ENCODE measurements at places on chromosomes 12 and 14. TPM values are rescaled to one million over a fixed set of nuclear protein-coding genes. Genes with fewer than 3 reads are reported as not detected.

DNA sequence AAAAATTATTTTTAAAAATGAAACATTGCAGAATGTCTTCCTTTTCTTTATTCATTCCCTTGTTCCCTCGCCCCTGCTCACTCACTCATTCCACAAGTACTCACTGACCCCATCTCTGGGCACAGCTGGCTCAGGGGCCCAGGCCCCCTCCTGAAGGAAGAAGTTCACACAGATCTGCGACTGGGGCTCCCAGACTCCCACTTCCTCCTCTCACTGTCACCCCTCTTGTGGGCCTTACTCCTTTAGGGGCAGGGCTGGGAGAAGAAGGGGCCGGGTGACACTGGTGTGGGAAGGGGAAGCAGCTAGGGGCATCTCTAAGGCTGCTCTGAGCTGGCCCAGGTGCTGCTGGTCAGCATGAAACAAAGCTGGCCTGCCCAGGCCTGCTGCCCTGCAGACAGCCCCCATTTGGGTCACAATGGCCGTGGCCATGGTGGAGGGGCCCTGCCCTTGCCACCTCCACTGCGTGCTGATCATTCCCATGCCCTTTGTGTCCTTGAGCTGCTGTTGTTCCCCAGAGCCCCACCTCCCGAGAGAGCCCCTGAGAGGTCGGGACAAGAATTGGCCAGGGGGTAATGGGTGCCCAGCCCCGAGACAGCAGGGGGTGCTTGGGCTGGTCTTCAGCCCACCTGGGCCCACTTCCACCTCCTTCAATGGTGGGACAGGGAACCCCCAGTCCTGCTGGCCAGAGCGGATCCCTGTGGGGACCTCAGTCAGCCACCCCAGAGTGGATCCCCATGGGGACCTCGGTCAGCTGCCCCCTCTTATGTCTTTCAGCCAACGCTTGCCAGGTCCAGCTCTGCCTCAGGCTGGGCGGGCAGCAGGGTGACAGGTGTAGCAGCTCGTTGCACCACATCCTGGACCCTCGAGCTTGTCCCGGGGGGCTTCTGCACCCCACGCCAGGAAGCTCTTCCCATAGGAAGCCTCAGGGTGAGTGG is 212.4 kb upstream of the C14orf180 start:
- no peak for DNase-seq

DNA sequence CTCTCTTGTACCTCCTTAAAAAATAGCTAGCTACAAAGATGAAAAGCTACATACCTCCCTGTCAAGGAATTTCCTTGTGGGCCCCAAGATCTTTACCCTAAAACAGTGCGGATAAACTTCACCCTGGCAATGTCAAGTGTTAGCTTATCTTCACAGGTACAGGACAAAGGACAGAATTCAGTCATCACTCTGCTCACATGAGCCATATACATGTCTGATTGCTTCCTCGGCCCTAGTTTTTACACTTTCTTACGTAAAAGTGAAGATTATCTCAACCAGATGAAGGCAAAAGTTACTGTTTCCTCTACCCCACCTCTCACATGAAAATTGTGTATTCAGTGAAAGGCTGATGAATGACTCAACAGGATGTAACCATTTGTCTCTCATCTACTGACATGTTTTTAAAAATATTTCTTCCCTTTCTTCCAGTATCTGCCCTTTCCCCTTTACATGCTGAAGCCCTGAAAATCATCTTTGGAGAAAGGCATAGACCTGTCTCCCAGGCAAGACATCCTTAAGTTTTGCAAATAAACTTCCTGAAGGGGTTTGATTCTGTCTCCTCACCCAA is 890.1 kb downstream of the GALC start:
- DNase-seq: peak; percentile 41

GRCh38 chr12:25502118-25502517 is 51.0 kb downstream of the LMNTD1 start:
- DNase-seq: no peak

DNA sequence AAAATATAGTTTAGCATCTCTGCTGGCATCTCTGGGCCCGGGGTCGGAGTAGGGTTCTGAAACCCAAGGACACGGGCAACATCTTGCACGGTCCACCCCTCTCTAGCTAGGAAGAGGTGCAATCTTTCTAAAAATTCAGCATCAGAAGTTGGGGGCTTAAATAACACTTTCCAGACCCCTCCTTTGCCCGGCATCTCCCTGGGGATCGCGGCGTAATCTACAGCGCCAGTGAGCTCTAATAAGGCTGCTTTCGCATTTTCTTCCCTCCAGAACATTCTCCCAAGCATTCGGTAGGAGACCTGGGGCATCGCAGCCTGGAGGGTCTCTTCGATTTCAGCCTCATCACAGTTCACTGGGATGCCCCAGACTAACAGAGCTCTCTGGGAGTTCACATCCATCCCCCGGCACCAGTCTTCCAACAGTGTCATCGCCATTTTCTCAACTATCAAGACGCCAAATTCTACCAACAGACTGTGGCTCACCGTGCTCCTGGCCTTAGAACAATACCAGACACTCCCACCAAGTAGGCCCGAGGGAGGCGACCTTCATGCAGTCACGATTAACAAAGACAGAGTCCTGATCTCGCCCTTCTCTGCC is 880 bp downstream of the PNMA1 start:
- peak; percentile 38 for DNase-seq

DNA sequence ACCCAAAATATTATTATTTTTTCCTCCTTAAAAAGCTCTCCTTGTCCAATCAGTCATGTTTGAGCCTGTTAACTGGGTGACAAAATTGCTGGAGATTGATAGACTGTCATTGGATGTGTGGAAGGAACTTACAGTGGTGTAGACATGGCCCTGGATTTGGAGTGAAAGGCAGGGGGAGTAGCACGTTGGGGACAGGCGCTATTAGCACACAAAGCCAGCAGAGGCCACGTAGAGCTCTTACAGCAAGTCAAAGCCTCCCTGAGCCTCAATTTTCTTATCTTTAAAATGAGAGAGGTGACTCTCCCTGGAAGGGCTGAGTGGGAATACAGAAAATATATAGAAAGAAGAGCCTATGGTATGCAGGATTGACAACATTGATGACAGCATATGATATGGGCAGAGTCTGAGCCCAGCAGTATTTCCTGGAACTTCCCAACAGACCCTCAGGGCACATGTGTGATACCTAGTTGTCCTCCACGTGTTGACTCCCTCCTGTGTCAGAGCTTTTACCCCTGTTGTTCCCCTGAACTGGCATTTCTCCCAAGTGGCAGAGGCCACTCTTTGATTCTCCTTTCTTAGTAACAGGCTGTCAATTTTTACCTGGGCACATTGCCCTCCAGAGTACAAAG is 504.9 kb downstream of the VRK1 start:
- no peak for DNase-seq

- no peak for DNase-seq
Measured at GRCh38 chr14:60327447-60328331, 78.7 kb downstream of the PPM1A start.

DNA sequence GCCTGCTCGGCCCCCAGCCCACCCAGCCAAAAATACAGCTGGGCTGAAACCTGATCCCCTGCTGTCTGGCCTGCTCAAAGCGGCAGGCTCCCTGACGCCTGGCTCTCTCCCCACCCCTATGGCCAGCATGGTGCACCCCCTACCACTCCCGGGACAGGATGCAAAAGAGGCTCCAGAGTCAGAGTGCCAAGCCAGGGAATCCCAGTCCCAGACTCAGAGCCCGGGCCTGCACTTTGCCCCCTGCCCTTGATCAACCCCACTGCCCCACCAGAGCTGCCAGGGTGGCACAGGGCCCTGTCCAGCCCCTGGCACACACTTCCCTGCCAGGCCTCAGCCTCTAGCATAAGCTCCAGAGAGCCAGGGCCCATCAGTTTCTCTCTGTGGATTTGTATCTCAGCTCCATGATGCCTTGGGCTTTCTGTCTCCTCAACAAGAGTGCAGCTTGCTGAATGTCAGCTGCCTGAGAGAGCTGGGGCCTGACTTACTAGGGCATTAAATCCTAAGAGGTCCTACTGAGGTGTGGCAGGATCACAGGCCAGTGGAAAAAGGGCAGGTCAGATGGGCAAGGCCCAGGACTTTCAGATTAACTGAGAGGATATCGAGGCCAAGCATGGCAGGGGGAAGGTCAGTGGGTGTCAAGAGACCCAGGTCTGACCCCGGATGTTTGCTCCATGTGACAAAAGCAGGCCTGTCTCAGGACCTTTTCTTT is 13.9 kb downstream of the ACVRL1 start:
- DNase-seq: no peak

DNA sequence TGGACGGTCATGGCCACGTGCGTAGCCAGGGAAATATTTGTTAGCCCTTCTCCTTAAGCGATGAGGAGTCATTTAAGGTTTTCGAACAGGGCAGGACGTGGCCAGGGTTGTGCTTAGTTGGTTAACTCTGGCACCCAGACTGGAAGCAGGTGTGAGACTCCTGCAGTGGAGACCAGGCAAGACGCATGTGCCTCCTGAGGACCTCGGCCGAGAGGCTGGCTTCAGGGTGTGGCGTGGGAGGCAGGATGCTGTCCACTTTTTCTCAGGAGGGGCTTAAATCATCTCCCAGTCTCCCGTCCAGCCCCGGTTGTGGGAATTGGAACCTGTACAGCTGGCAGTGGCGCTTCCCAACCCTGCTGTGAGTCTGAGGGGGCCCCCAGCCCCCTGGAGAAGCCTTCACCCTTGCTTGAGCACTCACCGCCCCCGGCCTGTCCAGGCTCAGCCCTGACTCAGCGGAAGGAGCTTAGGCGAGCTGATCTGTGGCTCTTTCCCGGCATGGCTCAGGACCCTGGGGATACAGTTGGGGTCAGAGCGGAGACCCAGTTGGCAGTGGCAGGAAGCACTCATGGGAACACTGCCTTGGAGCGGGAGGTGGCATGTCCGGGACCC is 46.3 kb upstream of the TSPAN9 start:
- no peak for DNase-seq

GRCh38 chr14:23047034-23047634 is 5.1 kb downstream of the PSMB11 start:
- DNase-seq: no peak

GRCh38 chr14:23589606-23590005 is 11.0 kb upstream of the JPH4 start:
- no peak for DNase-seq

DNA sequence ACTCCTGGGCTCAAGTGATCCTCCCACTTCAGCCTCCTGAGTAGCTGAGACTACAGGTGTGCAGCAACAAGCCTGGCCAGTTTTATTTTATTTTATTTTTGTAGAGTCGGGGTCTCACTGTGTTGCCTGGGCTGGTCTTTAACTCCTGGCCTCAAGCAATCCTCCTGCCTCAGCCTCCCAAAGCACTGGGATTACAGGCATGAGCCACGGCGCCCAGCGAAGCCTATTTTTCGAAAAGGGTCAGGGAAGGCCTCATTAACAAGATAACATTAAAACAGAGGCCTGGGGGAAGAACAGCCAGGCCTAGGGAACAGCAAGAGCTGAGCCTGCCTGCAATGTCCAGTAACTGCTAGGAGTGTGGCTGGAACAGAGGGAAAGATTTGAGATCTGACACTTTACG is 36.1 kb upstream of the VRK1 start:
- DNase-seq: no peak

- DNase-seq: no peak
Measured at GRCh38 chr14:50355692-50356091, 41.0 kb downstream of the CDKL1 start.

- DNase-seq: no peak
Measured at GRCh38 chr12:19276767-19277166, 147.2 kb downstream of the PLEKHA5 start.

DNA sequence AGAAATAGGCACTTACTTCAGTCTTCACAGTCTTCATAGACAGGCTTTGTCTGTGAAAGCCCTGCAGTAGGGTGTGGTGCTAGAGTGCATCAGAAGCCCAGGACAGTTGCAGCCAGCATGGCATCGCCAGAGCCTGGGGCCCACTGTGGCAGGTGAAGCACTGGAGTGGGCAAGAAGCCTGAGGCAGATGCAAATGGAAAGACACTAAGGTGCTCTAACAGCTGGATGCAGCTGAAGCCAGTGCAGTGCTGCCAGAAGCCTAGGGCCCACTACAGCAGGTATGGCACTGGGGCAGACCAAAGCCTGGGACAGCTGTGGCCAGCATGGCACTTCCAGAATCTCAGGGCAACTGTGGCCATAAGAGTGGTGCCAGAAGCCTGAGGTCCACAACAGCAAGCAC is 358.6 kb downstream of the SYT1 start:
- no peak for DNase-seq

GRCh38 chr12:20585913-20586312 is 109.2 kb upstream of the SLCO1C1 start:
- DNase-seq: no peak

- no peak for DNase-seq
Measured at GRCh38 chr12:46269429-46270241, 792 bp upstream of the SLC38A1 start.

- DNase-seq: peak; percentile 13
Measured at GRCh38 chr14:75068294-75069120, 934 bp upstream of the ZC2HC1C start.

GRCh38 chr14:94020267-94020666 is 5.9 kb upstream of the OTUB2 start:
- DNase-seq: no peak

- DNase-seq: peak; percentile 6
Measured at GRCh38 chr12:99386907-99387306, 260.6 kb upstream of the GARIN6 start.

- DNase-seq: peak; percentile 27
Measured at GRCh38 chr14:21039585-21040369, 2.4 kb upstream of the RNASE7 start.

GRCh38 chr12:112901271-112901670 is 5.5 kb upstream of the OAS1 start:
- no peak for DNase-seq

- no peak for DNase-seq
Measured at GRCh38 chr12:127411166-127411915, 855.6 kb upstream of the TMEM132C start.

Gene CFAP251
- total RNA-seq: 3.8 TPM

Gene DIO2
- 40.5 TPM for total RNA-seq

Gene SCN8A
- 2.4 TPM for total RNA-seq

Gene LRRC10
- not detected for total RNA-seq

Gene DEGS2
- total RNA-seq: not detected

Gene GLIPR1L1
- total RNA-seq: not detected

Gene OR4M1
- total RNA-seq: not detected

Gene TAC3
- total RNA-seq: not detected

Gene AEBP2
- total RNA-seq: 13.4 TPM

Gene ENDOU
- not detected for total RNA-seq

Gene MYH6
- total RNA-seq: not detected

Gene EPS8
- total RNA-seq: 38.9 TPM

Gene MAP1LC3B2
- 1.8 TPM for total RNA-seq

Gene PCED1B
- total RNA-seq: 0.52 TPM

Gene CLEC4D
- not detected for total RNA-seq
